ENCODE measurements at places on chromosomes 11 and 22.
A peak's percentile ranks its signal among the peaks of the same experiment; 100 is the strongest.

DNA sequence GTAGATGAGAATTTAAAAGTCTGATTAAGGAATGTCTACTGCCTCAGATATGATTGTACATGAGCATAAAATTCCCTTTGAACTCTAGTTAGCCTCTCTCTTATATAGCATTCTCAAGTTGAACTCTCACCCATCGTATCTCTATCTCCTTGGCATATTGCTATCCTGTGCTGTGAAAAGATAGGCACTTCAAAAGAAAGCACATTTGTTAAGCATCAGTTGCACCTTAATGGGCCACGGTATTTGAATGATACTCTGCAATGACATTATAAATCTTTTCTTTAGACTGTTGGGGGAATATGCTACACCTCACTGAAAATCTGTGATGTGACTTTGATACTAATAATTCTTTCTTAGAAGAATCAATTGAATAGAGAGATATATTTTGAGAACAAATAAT, 570.7 kb downstream of the JRKL start:
- H3K4me1 ChIP-seq, result no peaks in the 10 kb centered on the region
- no peak overlapping the region for H3K4me3 ChIP-seq
- H3K27me3 ChIP-seq, result no peaks in the 10 kb centered on the region
- no peak for DNase-seq

DNA sequence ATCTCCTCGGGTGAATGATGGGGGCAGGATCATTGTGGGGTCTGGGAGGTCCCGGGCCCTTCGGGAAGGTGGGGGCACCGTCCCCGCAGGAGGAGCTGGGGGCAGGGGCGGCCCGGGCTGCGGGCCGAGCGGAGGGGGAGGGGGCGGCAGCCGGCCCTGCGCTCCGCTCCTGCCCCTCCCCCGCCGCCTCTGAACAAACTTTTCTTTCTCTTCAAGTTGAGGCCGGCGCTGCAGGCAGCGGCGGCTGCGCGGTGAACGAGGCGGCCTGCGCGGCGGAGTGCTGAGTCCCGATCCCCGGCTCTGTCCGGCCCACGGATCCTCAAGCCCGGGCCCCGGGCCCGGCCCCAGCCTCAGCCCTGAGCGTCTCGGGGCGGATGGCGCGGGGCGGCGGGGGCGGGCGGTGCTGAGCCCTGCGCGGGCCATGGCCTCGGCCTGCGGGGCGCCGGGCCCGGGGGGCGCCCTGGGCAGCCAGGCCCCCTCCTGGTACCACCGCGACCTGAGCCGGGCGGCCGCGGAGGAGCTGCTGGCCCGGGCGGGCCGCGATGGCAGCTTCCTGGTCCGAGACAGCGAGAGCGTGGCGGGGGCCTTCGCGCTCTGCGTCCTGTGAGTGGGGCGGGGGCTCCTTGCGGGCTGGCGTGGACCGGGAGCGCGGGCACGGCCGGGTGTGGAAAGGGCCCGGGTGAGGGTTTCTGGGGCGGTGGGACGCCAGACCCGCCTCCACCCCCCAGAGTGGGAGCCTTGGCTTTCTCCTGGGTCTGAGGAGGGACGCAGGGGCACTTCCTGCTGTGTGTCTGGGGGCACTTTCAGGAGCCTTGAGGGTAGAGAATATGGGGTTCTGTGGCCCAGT, at the start of gene INPPL1:
Gene INPPL1, plus strand, starts transcription at position 204 of the 847 bp plus-strand sequence. Its CDS starts 218 bp downstream, at position 422.
- peak; percentile 28 for DNase-seq
- peak within 1 kb of the TSS; percentile 72 for H3K27ac ChIP-seq
- H3K27me3 ChIP-seq, result no peaks in the 10 kb centered on the region
- H3K4me1 ChIP-seq, result peaks cover 10% of the 10 kb centered on the region
- peaks cover 20% of the 10 kb centered on the region for H3K36me3 ChIP-seq
- peak within 1 kb of the TSS; percentile 86 for H3K4me3 ChIP-seq

- H3K27me3 ChIP-seq, result no peaks in the 10 kb centered on the region
- no peaks in the 10 kb centered on the region for H3K4me1 ChIP-seq
- no peak for DNase-seq
- H3K36me3 ChIP-seq, result peaks cover 11% of the 10 kb centered on the region
Observed at GRCh38 chr22:17867160-17867785, 93.0 kb upstream of the BID start.

- DNase-seq, result no peak
- no peaks in the 10 kb centered on the region for H3K36me3 ChIP-seq
- H3K4me1 ChIP-seq, result no peaks in the 10 kb centered on the region
- no peak overlapping the region for H3K4me3 ChIP-seq
- no peak overlapping the region for H3K27ac ChIP-seq
Observed at GRCh38 chr11:101224221-101224620, 94.6 kb upstream of the PGR start.

Measured in fibroblast of lung (primary cell).